ENCODE measurements at places on chromosomes 7 and 10.
A peak's percentile ranks its signal among the peaks of the same experiment; 100 is the strongest.

GRCh38 chr10:98316170-98316569 lies 48.2 kb upstream of the LOXL4 start:
- DNase-seq = no peak

- no peak for DNase-seq
Measured at GRCh38 chr10:34528320-34528719, 286.8 kb downstream of the PARD3 start.

DNA sequence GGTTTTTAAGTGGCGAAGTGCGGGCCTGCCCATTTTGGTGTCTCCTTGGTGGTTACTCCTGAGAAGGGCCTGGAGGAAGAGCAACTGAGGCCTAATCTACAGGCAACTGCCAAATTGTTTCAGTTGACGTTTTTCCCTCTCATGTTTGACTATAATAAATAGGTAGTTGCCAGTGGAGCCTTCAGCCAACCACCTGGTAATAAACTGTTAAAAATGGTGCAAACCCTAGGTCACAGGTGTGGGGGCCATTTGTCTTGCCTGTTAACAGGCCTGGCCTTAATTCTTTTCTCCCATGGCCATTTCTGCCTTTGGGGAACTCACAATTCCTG lies 3.7 kb downstream of the IKZF1 start:
- no peak for DNase-seq

- no peak for DNase-seq
Measured at GRCh38 chr10:132350391-132350790, 18.4 kb downstream of the LRRC27 start.

DNA sequence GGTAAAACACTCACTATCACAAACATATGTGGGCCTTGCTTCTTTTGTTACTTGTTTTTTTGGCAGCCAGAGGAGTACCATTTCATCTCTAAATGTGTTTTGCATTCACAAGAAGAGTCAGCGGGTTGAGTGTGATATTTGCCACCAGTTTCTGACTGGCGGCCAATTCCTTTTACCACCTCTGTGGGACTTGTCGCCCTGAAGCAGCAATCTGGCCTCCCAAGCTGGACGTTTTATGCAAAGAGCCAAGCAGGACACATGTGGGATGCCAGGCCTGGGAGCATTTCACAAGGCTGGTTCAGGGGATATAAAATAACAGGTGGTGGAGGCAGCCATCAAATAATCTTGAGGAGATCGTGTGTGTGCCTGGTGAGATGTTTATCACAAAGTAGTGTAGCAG lies 61.8 kb upstream of the TRIL start:
- no peak for DNase-seq

DNA sequence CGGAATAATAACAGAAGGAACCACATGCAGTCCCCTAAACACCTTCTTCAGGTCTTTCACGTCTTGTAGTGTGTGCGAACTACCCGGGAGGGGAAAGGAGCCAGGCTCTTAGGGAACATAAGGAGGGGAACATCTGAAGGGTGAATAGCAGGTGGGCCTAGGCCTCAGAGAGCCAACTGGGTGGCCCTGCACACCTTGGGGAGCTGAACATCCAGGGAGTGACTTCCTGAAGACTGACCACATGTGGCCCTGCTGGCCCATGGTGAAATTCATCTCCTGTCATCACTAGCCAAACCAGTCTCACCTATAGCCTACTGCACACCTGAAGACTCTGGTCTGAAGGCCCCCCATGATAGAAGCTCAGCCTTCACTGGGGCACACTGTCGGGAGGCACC lies 5.6 kb downstream of the CALML3 start:
- DNase-seq = no peak

GRCh38 chr10:14584661-14585060 lies 190.0 kb downstream of the FAM107B start:
- no peak for DNase-seq

- DNase-seq = no peak
Measured at GRCh38 chr10:32190890-32191491, 134.8 kb upstream of the KIF5B start.

DNA sequence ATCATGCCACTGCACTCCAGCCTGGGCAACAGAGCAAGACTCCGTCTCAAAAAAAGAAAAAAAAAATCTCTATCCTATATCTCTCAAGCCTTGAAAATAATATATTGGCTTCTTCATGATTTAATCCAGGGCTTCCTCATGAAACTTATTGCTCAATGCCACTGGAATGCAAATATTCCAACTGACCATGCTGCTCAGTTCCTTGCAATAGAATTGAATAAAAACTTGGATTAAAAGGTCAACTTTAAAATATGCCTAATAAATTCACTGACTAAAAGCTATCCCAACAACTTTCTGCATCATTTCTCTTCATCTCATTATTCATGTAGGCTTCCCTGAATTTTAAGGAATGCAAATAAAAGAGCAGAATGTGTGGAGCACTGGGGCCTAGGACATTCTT lies 42.1 kb upstream of the NOBOX start:
- no peak for DNase-seq

- peak; percentile 49 for DNase-seq
Measured at GRCh38 chr7:150428671-150429451, 21.6 kb upstream of the GIMAP8 start.

DNA sequence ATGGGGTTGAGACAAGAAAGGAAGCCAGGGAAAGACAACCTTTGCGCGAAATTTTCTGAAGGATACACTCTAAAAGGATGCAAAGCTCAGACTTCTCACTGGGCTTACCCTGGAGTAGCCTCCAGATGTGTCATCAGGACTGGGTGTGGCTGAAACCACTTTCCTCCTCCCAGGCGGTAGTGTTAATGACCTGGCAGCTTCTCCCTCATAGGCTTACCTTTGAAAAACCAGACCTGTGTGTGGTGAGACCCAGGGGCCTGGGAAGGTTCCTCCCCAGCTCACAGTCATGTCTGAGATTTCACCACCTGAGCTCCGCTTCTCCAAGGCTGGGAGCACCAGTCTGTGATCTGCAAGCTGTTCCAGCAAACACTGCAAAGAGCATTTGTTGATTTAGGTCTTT lies 93.7 kb downstream of the EPC1 start:
- no peak for DNase-seq

- no peak for DNase-seq
Measured at GRCh38 chr7:110909117-110909516, 181.8 kb upstream of the LRRN3 start.

DNA sequence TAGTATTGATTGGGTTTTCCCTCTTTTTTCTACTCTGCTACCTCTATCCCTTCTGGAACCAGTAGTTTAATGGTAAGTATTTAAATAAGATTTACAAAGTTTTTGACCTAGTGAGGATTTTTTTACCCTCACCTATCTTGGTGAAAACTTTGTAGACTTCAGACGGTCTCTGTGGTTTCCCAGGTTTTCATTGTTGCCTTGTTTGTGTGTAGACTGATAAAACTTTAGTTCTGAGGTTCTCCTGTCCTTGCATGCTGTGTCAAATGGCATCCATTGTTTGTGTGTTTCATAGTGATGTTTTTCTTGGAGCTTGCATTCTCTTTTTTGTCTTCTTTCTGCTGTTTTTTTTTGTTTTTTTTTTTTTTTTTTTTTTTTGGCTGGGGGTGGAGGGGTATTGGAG lies 22.6 kb downstream of the ZNRF2 start:
- no peak for DNase-seq

- DNase-seq = no peak
Measured at GRCh38 chr7:84939888-84940287, 247.0 kb downstream of the SEMA3D start.

DNA sequence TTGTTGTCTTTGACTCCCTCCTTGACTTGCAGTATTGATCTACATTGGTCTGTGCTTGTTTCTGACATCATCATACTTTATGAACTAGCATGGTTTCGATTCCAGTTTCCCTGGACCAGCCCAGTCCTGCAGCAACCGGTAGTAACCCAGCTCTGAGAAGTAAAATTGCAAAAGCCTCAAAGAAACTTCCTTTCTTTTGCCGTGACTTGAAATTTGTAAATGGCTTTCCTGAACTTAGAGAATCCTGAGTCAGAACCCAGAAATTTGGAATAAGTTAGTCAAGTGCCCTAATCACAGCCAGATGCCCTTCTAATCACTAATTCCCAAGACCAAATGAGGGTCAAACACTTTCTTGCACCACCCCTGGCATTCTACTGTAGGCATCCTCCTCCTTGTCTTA lies 15.0 kb downstream of the TAS2R60 start:
- no peak for DNase-seq

DNA sequence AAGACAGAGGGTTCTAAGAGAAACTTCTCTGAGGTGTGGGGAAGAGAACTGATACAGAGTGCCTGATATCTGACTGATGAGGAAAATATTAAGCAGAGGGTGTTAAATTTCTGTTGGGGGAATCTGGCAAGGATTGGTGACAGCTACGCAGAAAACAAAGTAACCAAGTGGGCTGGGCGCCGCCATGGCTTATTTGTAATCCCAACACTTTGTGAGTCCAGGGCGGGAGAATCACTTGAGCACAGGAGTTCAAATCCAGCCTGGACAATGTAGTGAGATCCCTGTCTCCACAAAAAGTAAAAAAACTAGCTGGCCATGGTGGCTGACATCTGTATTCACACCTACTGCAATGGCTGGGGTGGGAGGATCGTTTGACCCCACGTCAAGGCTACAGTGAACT lies 2.1 kb upstream of the C7orf25 start:
- DNase-seq = no peak

DNA sequence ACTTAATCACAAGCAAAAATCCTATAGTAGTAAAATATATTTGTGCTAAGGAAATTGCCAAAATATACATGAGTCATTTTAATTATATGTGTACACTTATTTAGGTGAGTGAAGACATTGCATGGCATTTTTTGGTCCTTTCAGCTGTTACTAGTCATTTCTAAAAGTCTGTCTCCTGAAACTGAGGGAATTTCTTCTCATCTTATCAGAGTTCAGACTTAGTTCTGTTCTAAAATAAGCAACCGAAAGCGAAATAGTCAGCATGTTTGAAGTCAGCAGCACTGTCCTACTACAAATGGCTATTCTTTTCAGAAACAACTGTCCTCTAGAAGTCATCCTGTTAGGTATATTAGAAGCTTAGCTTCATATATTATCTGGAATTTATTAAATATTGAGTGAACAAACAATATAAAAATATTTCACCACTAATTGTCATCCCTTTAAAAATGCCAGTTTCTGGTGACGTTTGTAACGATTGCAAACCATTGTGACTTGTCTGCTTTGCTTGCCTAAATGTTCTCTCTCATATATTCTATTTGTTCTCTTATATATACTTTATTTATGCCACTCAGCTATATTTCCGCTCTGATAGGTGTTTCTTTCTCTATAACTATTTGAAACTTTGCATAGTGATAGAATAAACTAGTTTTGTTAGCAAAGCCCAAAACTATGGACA lies 227.4 kb upstream of the KAT6B start:
- DNase-seq = no peak

DNA sequence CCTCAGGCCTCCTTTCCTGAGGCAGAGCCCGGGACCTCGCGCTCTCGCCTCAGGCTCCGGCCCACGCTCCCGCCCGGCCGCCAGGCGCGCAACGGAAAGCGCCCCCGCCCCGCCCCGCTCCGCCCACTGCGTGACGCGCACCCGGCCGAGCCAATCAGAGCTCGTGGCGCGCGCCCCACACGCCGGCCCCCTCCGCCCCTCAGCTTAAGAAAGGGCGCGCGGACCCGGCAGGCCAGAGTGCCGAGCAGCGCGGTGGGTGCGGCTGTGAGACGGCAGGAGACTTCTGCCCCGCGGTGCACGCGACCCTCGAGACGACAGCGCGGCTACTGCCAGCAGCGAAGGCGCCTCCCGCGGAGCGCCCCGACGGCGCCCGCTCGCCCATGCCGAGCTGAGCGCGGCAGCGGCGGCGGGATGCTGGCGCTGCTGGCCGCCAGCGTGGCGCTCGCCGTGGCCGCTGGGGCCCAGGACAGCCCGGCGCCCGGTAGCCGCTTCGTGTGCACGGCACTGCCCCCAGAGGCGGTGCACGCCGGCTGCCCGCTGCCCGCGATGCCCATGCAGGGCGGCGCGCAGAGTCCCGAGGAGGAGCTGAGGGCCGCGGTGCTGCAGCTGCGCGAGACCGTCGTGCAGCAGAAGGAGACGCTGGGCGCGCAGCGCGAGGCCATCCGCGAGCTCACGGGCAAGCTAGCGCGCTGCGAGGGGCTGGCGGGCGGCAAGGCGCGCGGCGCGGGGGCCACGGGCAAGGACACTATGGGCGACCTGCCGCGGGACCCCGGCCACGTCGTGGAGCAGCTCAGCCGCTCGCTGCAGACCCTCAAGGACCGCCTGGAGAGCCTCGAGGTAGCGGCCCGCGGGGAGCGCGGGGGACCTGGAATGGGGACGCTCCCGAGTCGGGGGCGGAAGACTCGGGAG lies at the start of gene NPTX2:
Gene NPTX2, plus strand, starts transcription at position 235 of the 909 bp plus-strand sequence. Its CDS starts 177 bp downstream, at position 412.
- DNase-seq = no peak

- no peak for DNase-seq
Measured at GRCh38 chr7:50393076-50393475, 57.1 kb downstream of the FIGNL1 start.

DNA sequence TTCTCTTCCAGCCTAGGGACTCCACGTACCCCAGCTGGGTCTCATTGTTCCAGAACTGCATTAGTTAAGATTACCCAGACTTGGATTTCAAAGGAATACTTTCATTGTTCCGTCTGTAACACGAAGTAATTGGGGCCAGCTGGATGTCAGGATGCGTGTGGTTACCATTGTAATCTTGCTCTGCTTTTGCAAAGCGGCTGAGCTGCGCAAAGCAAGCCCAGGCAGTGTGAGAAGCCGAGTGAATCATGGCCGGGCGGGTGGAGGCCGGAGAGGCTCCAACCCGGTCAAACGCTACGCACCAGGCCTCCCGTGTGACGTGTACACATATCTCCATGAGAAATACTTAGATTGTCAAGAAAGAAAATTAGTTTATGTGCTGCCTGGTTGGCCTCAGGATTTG lies 21.0 kb downstream of the LRRC17 start:
- no peak for DNase-seq

GRCh38 chr7:55288070-55288824 lies 76.9 kb upstream of the LANCL2 start:
- DNase-seq = no peak

GRCh38 chr10:60282771-60283353 lies 106.8 kb downstream of the ANK3 start:
- DNase-seq = no peak

DNA sequence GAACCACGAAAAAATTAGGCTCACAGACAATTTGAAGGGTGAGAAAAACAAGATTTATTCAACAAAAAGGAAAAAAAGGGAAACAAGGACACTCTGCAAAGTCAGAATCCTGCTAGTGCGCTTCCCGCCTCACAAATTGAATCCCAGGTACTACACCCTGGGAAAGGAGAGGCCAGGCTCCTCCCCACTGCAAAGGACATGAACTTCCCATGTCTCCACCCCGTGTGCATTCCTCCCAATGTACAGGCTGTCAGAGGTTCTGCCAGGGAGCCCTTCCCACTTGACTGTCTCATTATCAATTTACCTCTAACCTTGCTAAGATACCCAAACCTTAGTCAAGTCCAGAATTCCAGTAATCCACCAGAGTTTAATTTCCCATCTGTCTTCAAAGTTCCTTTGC lies 70.4 kb upstream of the CDK1 start:
- DNase-seq = no peak
